ENCODE measurements at places on chromosomes 7 and 10.

- no peak for DNase-seq
Measured at GRCh38 chr10:14751014-14751896, 23.4 kb downstream of the FAM107B start.

GRCh38 chr10:102645388-102645740 is 1.1 kb downstream of the TRIM8 start:
- peak; percentile 67 for DNase-seq

DNA sequence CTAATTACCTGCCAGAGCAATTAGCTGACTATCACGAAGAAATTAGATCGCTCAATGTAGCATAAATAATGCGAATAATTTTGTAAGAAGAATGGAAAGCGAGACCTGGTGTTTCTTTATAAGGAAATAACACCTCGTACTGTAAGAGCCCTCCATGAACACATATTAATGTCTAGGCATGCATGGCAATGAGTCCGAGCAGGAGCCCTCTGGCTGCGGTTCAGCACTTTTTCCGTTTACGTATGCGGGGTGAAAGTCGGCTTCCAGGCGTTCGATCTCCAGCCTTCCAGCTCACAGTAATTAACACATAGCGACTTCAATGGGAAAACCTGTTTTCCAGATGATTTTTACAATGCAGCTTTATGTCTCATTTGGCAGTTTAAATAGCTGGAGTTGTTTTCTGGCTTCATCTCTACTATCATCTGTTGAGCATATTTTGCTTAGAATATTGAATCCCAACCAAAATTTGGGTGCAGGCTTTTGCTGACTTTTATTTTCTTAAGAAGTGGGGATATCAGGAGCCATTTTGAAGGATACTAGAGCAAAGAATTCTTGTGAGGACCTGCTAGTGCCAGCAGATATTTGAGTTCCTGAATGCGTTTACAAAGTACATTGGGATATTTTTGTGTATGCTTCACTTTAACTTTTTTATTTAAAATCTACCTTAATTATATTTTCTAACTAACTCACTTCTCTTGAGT is 7.2 kb upstream of the SP8 start:
- DNase-seq: no peak

- DNase-seq: no peak
Measured at GRCh38 chr10:16195178-16195769, 241.5 kb upstream of the PTER start.

DNA sequence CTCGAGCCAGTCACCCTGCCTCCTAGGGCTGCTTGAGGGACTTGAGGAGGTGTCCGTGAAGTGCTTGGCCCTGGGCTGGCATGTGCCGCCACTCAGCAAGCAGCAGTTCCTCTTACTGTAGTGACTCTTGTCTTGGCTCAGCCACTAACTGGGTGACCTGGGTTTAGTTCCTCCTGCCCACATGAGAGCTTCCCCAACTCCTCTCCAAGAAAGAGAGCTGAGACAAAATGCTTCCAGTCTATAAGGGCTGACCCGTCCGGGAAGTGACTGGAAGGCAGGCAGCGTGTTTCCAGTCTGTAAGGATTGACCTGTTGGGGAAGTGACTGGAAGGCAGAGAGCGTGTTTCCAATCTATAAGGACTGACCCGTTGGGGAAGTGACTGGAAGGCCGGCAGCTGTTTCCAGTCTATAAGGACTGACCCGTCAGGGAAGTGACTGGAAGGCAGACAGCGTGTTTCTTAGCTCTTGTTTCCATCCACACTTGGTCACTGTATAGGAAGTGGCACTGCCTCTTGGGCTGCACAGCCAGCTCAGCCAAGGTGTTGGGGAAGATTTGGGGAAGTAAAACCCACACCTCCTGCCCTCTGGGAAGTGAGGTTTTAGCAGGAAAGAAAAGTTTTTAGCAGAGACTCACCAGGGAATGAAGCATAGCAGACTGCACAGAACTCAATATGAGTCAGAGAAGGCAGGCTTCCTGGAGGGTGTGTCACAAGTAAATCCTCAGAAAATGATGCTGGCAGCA is 53.3 kb upstream of the PPIF start:
- DNase-seq: peak; percentile 89

- no peak for DNase-seq
Measured at GRCh38 chr10:3528271-3528670, 256.7 kb downstream of the KLF6 start.

DNA sequence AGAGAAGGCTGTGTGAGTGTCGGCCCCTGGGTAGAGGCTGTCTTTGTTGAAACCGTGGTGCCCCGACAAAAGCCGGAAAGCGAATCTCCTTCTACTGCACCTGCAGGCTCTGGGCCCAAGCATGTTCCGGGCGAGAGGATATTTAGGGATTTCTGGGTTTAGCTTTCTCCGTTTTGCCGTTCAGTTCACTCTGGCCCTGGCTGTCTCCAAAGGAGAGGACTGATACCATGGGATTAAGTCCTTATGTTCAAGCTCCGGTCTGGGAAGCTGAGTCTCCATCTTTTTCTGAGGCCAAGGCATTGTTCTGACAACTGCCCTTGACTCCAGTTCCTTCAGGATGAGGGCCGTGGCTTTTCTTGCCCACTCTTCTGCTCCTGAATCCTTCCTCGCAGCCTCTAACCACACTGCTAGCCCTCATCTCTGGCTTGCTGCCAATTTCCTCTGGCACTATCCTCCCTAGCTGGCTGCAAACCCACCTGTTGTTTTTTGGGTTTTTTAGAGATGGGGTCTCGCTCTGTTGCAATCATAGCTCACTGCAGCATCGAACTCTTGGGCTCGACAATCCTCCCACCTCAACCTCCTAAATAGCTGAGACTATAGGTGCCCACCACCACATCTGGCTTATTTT is 206.8 kb downstream of the SKIDA1 start:
- no peak for DNase-seq

DNA sequence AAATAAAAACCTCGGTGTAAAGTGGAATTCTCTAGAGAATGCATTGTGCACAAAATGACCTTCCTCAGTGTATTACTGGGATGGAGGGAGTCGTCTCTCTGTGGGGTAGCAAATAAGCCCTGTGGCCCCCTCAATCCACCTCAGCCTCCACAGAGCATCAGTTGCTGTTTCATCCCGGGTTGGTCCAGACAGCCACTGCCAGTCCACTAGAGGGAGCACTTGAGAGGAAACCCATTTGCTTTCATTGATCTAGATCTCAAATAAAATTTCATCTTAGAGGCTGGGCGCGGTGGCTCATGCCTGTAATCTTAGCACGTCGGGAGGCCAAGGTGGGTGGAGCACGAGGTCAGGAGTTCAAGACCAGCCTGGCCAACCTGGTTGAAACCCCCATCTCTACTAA is 1128.7 kb downstream of the CNTNAP2 start:
- peak; percentile 18 for DNase-seq

GRCh38 chr10:78327778-78328591 is 294.3 kb downstream of the RPS24 start:
- DNase-seq: no peak

GRCh38 chr10:110420401-110421193 is 77.1 kb upstream of the DUSP5 start:
- no peak for DNase-seq

DNA sequence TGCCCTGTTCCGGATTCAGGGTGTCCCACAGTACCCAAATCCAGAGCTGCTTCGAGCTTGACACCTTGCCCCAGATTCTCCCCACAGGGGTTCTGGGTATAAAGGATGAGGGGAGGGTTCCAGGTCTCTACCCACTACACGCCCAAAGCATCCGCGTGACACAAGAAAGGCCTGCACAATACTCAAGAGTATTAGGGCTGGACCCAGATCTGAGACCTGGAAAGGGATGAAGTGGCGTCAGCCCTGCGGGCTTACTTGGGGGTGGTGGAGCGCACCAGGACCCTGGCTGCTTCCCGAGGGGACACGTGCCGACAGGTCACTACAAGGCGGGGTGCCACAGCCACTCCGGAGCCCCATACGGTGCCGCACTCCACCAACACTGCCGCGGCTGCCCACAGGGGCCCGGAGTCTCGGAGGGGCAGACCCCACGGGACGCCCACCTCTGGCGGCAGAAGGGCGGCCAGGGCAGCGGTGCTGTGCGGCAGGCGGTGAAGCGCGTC is 1.3 kb downstream of the TYSND1 start:
- no peak for DNase-seq

DNA sequence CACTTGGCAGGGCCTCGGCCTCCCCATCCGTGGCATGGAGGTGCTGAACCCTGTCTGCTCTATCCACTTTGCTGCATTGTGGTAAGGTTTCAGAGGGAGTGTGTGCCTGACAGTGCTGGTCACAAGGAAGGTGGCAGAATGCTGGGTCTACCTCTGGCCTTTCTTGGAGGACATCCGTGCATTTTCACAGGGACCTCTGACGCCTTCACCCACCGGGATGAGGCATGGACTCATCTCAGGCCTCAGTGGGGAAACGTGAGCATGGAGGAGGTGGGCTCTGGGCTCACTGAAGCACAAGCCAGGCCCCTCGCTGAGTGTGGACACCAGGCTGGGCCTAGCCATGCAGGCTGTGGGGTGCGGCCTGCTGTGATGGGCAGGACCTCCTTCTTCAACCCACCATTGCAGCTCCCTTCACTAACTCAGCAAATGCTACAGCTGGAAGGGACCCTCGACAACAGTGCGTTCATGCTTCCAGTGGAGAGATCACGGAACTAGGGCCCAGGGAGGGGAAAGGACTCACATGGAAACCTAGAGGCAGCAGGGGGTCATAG is 8.6 kb downstream of the TBATA start:
- no peak for DNase-seq

DNA sequence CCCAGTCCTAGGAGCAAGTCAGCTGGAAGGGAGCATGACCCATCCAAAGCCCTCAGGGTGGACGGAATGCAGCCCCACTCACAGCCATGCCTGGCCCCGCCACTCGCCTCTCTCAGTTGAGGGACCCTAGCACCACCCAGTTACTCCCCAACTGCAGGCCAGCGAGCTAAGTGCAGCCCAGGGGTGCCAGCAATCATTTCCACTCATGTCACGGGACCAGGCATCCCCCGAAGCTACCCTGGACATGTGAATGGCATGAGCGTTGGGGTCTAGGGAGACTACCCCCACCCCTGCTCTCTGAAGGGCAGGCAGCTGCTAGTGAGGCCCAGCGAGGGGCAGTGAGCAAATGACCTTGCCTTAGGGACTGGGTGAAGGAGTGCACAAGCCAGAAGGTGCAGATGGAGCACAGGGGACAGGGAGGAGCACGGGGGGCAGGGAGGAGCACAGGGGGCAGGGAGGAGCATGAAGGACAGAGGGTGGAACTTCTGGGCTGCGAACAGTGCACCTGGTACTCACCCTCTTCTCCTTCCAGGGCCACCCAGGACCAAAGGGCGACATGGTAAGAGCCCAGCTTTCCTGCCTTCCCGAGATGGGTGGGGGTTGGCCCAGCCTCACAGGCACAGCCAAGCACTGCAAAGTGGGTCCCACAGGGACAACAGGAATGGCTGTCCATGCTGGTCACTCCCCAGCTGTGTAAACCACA is 87.3 kb downstream of the COL13A1 start:
- no peak for DNase-seq

DNA sequence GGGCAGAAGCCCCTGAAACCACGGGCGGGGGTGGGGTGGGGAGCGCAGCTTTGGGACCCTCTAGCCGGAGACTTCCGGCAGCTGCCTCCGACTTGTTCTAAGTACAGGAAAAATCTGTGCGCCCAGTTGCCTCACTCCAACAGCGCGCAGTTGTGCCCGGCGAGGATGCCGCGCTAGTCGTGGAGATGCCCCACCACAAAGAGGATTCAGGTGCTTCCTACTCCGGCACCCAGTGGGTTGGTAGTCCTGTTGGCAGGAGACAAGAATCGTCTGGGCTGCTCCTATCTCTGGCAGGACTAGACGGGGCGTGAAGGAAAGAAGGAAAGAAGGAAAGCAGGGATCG is 465 bp upstream of the NPY start:
- DNase-seq: no peak

DNA sequence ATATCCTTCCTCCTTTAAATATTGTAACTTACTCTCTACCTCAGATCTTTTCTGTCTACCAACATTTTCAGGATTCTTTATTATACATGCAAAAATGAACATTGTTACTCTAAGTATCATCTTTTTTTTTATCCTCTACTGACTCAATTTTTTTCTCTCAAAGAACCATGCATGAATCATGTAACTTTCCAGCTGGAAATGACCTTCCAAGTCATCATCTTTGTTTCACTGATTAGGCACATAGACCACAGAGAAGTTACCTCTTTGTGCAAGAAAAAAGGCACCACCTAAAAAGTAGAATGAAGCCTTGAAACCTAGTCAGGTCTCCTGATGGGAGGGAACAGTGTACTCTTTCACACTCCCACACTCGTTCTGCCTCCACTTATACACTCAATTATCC is 234.9 kb downstream of the HGF start:
- no peak for DNase-seq

DNA sequence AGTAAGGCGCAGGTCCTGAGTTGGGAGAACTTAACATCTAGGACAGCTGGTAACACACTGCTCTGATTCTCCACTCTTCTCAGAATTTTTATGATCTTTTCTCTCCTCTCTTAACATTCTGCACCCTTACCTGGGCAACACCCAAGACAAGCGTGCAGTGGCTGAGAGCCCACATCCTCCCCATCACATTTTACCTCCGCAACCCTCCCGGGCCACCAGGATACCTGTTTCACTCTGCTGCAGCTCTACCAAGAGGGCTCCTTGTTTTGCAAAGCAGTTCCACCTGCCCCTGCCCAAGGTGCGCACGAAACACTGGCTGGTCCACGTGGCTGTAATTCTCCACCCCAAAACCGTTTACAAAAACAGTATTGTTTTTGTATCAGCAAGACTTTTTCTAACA is 81.5 kb downstream of the ITIH5 start:
- DNase-seq: no peak

DNA sequence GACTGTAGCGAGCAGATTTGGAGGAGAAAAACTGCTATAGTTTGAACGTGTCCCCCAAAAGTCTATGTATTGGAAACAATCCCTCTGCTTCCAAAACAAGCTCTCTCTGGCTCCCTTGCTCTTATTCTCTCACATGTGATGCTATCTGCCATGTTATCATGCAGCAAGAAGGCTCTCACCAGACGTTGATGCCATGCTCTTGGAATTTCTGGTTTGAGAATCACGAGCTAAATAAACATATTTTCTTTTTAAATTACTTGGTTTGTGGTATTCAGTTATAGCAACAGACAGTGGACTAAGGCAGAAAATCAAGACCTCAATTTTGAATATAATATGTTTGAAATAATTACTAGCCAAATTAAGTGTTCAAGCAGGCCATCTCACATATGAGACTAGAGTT is 17.5 kb upstream of the GNAT3 start:
- DNase-seq: no peak
